Glomerular endothelial cell (primary cell): ENCODE measurements at places on chromosomes 4 and X. TPM values are rescaled to one million over a fixed set of nuclear protein-coding genes. Genes with fewer than 3 reads are reported as not detected.

The HMGB3 gene
- 15.3 and 18.3 TPM in 2 replicates for total RNA-seq

The UFSP2 gene
- total RNA-seq = 17.2 and 31.0 TPM in 2 replicates

The RAP2C gene
- total RNA-seq = 15.2 and 21.4 TPM in 2 replicates

The XAGE1B gene
- total RNA-seq = not detected in 2 replicates

The TMEM175 gene
- 20.2 and 29.3 TPM in 2 replicates for total RNA-seq

The PAK3 gene
- 0.53 and 1.3 TPM in 2 replicates for total RNA-seq

The FABP2 gene
- total RNA-seq = not detected in 2 replicates

The CLTRN gene
- 0.12 and 2.1 TPM in 2 replicates for total RNA-seq

The USP38 gene
- 22.8 and 25.8 TPM in 2 replicates for total RNA-seq
